ENCODE measurements at places on chromosomes 11 and 22. TPM values are rescaled to one million over a fixed set of nuclear protein-coding genes. Genes with fewer than 3 reads are reported as not detected.

The GVQW3 gene
- total RNA-seq: 19.9 TPM

The C11orf42 gene
- total RNA-seq: not detected

The MOGAT2 gene
- total RNA-seq: 0.25 TPM

The CSNK2A3 gene
- total RNA-seq: 2.5 TPM

The TREH gene
- total RNA-seq: not detected

The NPAT gene
- 24.3 TPM for total RNA-seq

The SYCE3 gene
- not detected for total RNA-seq

The APOA1 gene
- 0.49 TPM for total RNA-seq

Data from temporal lobe (tissue), 4 donors.